ENCODE measurements at places on chromosomes 1 and 21.

- no peak for DNase-seq
Measured at GRCh38 chr21:32377506-32377905, 15.3 kb downstream of the URB1 start.

- no peak for DNase-seq
Measured at GRCh38 chr1:66434096-66434495, 99.9 kb upstream of the SGIP1 start.

GRCh38 chr1:156933136-156933535 lies 12.7 kb downstream of the LRRC71 start:
- DNase-seq, result no peak

DNA sequence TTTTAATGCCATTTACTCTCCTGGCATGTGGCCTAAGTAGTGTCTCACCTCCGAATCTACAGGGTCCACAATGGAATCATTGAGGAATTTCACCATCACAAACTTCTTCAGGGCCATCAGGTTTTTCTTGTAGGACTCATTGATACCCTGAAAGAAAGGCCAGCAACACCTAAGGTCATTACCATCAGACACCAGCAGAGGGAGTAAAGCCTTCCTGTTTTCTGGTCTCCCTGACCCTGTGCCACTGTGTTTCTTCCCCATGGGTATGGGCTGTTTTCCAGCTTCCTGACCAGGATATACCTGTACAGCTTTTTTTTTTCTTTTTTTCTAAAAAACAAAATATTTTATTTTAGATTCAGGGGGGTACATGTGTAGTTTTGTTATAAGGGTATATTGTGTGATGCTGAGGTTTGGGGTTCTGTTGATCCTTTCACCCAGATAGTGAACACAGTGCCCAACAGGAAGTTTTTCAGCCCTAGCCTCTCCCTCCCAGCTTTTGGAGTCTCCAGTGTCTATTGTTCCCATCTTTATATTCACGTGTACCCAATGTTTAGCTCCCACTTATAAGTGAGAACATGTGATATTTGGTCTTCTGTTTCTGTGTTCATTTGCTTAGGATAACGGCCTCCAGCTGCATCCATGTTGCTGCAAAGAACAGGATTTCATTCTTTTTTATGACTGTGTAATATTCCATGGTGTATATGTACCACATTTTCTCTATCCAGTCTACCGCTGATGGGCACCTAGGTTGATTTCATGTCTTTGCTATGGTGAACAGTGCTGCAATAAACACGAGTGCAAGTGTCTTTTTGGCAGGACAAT lies 18.3 kb downstream of the PPT1 start:
- DNase-seq, result no peak

GRCh38 chr1:226461087-226461486 lies 53.2 kb upstream of the PARP1 start:
- no peak for DNase-seq

DNA sequence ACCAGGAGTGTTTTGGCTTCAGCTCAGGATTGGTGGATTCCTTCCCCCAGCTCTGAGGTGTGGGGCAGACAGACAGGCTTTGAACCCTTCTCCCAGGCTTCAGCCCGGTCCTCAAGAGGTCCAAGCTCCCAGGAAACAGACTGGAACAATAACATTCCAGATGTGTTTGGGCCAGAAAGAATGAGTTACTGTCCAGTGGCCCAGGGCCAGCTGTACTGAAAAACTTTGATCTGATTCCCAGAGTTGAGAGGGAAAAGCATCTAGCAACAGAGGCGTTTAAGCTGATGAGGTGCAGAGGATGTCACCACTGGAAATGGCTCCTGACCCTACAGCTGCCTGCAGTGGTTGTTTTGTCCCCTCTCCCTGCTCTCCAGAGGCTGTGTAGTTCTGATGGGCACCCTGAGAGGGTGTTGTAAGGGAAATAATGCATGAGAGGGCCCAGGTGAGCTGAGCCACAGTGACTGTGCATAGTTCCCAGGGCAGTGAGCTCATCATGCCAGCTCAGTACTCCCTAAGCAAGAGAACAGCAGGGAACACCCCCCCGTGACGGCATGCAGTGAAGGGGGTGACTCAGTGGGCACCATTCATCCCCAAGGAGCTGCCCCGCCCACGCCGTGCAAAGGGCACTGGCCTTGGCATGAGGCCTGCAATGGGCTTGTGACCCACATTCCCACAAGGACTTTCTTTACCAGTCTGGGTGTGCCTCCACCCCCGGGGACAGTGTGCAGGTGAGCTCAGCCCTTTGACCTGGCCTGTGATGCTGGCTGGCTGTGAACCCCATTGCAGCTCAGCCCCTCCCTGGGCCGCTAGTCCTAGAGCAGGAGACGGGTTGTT lies 13.8 kb upstream of the SFN start:
- DNase-seq, result peak; percentile 97

DNA sequence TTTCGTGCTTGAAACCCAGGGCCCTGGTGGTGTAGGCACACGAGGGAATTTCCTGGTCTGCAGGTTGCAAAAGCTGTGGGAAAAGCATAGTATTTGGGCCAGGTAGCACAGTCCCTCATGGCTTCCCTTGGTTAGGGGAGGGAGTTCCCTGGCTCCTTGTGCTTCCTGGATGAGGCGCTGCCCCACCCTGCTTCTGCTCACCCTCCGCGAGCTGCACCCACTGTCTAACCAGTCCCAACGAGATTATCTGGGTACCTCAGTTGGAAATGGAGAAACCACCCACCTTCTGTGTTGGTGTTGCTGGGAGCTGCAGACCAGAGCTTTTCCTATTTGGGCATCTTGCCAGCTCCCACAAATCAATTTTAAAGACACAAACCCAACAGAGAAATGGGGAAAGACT lies 183.0 kb downstream of the PHTF1 start:
- no peak for DNase-seq

GRCh38 chr1:11289064-11289463 lies 16.1 kb downstream of the UBIAD1 start:
- DNase-seq, result no peak

- peak; percentile 88 for DNase-seq
Measured at GRCh38 chr1:205983925-205984725, 19.1 kb downstream of the RAB7B start.

GRCh38 chr1:230867903-230868735 lies at the start of gene C1orf198:
C1orf198 (minus strand) TSS chr1:230868521; CDS start chr1:230868512, 9 bp downstream.
- DNase-seq, result no peak

GRCh38 chr1:161421456-161421855 lies 53.8 kb upstream of the CFAP126 start:
- DNase-seq, result no peak

DNA sequence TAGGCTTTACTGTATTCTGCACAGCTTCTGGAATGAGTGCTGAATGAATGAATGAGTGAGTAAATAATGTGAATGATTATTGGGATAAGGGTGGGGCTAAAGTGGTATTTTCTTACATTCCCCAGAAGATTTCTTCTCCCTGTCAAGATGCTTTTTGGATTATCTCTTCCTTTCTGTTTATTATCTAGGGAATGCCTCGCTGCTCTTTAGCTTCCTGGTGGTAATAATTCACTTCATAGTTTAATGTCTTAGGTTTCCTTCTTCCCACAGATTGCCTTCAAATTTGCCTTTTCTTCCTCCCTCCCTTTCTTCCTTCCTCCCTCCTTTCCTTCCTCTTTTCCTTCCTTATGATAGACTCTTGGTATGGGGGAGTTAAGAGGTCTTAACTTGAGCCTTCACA lies 24.0 kb downstream of the DDR2 start:
- no peak for DNase-seq

- DNase-seq, result no peak
Measured at GRCh38 chr1:204802401-204803175, 68.1 kb upstream of the NFASC start.

DNA sequence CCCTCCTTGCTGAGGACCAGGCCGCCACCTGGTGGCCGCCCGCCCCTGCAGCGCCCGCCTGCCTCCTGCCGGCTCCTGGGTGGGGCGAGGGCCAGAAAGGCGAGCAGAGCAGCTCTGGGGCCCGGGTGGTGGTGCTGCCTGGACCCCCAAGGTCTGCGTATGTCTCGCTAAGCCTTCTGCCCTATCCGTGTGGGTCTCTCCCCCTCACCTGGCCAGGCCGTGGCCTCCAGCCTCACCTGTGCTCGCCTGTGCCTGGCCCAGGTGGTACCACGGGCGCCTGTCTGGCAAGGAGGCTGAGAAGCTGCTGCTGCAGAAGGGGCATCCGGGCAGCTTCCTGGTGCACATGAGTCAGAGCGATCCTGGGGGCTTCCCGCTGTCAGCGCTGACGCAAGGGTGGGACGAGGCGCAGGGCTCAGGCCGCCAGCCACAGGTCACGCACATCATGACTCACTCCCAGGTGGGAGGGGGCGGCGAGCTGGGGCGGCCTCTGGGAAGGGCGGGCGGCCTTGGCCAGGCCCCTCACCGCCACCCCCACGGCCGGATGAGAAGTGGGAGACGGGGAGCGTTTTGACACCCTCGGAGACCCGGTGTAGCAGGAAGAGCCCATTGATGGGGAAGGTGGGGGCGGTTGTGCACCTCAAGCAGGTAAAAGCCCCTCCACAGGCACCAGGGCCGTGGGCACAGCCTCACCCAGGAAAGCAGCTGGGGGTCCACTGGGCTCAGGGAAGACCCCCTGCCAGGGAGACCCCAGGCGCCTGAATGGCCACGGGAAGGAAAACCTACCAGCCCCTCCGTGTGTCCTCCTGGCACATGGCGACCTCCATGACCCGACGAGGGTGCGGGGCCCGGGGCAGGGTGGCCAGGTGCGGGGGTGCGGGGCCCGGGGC lies 9.9 kb downstream of the RNF223 start:
- DNase-seq, result no peak

GRCh38 chr1:156928043-156928602 lies 7.7 kb downstream of the LRRC71 start:
- DNase-seq, result no peak

GRCh38 chr1:9767964-9768668 lies 55.6 kb downstream of the CLSTN1 start:
- no peak for DNase-seq

- no peak for DNase-seq
Measured at GRCh38 chr1:219090607-219091006, 83.1 kb upstream of the LYPLAL1 start.

DNA sequence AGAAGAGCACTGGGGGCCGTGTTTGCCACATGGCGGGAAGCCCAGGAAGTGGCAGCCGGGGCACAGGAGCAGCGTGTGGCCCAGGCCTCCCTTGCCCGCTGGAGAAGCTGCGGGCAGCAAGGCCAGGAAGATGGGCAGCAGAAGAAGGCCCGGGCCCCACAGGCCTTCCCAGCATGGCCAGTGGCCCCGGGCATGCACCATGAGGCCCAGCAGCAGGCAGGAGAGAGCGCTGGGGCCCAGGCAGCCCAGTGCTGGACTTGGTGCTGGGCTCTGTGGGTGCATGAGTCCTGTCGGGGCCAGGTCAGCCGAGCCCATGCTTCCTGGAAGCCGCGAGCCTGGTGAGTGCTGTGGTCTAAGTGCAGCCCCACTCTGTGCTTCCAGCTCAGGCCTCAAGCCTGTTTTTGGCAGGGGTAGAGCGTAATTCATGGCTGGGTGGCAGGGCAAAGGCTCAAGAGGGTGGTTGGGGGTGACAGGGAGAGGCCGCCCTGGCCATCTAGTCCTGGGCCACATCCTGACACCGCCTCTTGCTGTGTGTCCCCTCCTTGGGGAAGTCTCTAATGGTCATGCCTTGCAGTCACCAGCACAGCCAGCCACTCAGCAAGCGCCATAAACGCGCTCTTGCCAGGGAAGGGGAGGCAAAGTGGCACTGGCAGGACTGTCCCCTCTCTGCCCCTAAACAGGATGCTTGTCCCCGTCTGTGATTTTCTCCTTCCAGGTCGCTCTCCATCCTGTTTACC lies 21.3 kb downstream of the MTHFR start:
- no peak for DNase-seq

DNA sequence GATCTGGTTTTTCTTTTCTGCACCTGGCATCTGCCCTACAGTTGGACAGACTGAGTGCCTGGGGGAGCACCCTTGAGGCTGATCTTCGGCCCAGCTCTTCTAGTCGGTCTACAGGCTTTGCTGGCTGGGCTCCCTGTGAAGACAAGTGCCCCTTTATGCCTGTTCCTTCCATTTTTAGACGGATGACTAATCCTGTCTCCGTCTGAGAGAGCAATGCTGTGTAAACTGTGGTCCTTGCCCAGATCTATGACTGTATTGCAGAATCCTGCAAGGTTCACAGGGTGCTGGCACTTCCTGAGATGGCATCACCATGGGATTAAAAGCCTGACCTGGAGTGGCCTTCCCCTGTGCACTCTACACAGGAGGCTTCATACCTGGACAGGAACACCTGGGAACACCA lies 47.6 kb upstream of the SAMD13 start:
- DNase-seq, result peak; percentile 87

- DNase-seq, result no peak
Measured at GRCh38 chr1:151196292-151196800, 2.0 kb upstream of the PIP5K1A start.

GRCh38 chr1:70459496-70460225 lies 48.6 kb downstream of the CTH start:
- DNase-seq, result peak; percentile 22

DNA sequence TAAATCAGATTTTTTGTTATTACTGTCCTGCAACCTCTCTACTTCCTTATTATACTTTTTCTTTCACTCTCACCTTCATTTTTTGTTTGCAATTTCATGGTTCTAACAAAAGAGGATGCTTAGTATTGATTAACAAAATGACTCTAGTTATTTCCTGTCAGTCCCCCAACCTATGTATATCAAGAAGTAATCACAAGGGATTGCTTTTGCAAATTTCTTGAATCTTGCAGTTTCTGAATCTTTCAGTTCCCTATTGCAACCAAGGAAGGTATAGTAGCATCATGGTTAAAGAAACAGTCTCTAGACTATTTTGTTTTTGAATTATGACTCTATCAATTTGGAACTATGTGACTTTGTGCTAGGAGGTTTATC lies 446.9 kb downstream of the NEGR1 start:
- DNase-seq, result no peak

DNA sequence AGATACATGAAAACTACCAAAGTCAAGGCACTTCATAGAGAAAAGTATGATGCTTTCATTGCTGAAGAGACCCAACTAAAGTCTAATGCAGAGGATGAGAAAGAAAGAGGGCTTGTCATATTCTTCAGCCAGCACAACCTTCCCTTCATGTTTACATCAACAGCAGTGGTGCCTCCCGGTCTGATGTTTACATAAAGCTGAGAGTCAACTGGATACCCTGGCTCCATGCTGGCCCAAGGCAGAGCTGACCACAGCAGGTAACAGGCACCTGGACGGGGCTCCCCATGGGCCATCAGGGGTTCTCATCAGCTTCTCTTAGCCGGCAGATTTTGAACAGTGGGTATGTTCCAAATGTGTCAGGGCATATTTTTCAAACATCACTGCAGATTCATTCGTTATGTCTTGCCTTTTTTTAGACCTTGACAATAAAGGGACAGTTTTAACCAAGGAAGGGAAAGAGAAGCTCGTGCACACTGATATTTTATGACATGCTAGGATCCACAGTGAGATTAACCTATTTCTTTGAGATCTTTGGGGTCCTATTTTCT lies 117.1 kb downstream of the NRIP1 start:
- no peak for DNase-seq

DNA sequence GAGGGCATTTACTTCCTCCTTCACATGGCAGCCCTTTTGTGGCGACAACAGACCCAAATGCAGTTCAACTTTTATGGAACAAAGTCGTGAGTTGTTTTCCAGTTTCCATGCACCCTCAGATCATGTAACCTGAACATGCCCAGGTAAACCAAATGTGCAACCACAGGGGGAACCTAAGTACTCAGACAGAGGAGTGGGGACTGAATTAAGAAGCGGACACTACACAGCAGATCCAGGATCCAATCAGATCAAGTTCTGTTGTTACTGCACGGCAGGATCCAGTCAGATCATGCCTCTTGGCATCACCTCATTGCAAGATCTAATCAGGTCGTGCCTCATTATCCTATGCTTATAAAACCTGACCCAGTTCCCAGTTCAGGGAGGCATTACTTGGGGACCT lies 115.7 kb downstream of the MATN1 start:
- DNase-seq, result no peak

GRCh38 chr1:112878321-112878720 lies 77.7 kb downstream of the SLC16A1 start:
- DNase-seq, result no peak

All from epithelial cell of prostate (primary cell).